ENCODE measurements at places on chromosomes 5 and 9.

GRCh38 chr5:143775258-143775657 is 36.7 kb upstream of the HMHB1 start:
- no peak for DNase-seq

- no peak for DNase-seq
Measured at GRCh38 chr5:125890511-125890931, 532.7 kb upstream of the GRAMD2B start.

DNA sequence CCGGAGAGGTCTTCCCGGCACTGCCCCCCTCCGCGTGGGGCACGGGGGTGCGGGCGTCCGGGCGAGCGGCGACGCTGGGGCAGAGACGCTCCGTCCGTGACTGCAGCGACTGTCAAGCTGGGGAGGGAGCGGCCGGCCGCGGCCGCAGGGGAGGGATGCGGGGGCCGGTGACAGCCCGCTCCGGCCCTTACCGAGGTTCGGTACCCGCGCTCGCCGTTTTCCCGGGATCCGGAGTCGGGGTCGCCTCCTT is 400 bp downstream of the KDM4C start:
- DNase-seq, result no peak

- DNase-seq, result no peak
Measured at GRCh38 chr5:1111727-1112289, at the start of gene SLC12A7. Gene SLC12A7, minus strand, starts transcription at chr5:1112063. Its CDS starts 72 bp downstream, at chr5:1111991.

- DNase-seq, result no peak
Measured at GRCh38 chr5:93717162-93717561, 24.2 kb downstream of the POU5F2 start.

- DNase-seq, result no peak
Measured at GRCh38 chr5:1511651-1512540, 11.9 kb downstream of the LPCAT1 start.

DNA sequence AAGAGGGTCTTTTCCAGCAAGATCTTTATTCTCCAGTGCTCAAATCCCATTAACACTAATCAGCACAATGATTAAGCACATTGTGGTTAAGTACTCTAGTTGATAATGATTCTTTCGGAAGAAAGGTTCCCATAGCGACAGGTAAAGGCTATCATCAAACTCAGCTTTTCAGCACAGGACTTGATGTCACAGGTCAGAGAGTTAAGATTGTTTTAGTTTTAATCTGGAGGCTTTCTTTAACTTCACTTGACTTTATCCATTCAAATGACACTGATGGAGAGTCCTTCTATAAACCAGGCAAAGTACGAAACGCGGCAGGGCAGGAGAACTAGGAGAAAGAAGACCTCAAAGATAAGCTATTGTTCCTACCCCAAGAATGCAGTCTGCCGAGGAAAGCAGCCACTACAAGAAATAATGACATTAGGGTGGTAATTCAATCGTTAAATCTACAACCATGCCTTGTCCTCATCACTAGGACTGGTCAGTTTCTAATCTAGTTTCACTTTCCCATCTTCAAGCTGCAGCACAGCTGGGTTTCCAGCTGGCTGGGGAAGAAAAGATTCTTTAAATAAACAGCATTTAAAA is 4.6 kb downstream of the NRG2 start:
- DNase-seq, result no peak

DNA sequence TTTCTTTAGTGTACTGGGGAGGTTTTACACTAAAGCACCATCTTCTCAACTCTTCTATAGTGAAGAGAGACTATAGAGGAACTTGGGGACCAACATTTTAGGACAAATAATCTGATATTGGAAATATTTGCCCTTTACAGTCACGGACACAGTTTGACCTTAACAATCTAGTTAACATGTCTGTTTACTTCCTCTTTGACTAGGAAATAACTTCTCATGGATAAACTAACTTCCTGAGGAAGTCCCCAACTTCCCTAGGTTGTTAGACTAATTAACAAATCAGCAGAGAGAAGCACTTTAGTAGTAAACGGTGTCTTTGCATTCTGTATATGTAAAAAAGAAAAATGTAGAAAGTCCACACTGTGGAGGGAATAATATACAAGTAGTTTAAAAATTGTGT is 127.7 kb downstream of the FBXL7 start:
- DNase-seq, result no peak

DNA sequence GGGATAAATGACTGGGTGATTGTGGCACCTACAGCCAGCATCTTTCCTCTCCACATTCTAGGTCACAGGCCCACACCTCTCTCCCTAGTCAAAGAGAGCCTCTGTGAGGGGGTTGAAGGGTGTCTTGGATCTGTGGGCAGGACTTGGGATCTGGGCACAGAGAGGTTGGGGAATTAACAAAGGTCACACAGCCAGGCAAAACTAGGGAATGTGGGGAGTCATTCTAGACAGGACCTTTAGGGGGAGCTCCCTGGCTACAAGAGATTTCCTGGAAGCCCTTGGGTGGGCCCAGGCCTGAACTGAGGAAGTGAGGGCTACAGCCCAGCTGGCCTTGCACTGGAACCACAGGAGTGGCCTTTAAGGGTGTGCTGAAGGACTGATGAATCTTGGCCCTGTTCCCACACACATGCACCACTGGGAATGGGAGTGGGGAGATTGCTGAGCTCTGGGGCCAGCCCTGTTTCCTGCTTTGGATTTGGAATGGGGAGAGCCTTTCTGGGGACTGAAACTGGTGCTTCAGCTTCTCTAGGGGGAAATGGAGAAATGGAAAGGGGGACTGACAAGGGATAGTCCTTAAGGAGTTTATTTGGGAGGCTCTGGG is 12.4 kb upstream of the CXXC5 start:
- DNase-seq, result no peak

DNA sequence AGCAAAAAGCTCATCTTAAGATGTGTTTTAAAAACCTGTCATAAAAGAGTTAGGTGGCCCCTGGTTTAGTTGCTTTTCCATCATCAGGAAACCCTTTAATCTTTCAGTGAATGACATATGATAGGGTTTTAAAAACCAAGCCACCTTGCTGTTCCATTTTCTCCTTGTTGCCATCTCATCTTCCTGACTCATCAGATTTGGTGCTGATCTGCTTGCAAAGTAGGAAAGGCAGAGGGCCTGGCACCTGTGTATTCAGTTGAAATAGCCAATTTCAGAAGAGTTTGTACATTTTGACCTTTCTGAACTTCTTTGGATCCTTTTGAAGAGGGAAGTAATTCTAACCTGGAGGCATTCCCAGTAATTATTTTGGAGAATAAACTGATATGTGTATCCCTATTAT is 272.7 kb downstream of the CD180 start:
- DNase-seq, result no peak

GRCh38 chr9:76502746-76503145 is 43.8 kb downstream of the GCNT1 start:
- no peak for DNase-seq

GRCh38 chr5:97854871-97855762 is 672.1 kb upstream of the RIOK2 start:
- DNase-seq, result no peak

DNA sequence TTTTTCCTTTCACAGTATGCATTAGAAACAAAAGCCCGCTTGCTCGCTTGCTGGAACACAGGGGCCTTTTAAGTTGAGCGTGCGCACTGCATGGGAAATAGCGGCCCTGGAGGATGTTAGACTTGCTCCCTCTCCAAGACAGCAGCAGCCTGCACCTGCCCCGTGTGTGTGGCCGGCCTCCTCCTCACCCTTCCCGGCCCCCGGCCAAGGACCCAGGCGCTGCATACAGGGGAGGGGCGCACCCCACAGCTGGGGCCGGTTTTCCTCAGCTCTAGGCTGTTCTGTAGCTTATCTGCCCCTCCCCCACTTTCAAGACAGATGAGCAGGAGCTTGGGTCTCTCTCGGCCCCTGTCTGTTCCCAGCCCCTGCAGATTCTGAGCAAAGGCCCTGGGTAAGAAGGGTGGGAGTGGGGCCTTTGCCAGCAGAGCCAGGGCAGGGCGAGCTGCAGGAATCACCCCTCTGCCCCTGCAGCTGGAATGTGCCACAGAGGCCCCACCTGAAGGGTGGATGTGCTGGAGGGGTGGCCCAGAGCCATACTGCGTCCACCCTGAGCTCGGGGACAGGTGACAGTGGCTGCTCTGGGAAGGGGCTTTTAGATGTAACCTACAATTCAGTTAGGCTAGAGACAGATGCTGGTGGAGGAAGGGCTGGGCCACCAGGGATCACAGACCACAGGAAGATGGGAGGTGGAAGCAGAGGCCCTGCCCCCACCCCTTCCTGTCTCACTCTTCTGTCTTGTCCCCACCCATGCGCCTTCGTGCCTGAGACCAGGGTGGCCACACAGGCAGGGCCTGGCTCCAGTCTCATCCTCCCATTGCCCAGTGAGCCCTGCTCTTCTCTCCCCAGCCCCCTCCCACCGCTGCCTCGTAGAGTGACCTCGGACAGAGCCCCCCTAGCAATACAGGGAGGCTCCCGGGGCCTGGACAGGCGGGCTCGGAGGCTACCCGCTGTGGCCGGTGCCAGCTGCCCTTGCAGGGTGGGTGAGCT is 132.4 kb downstream of the DAB2IP start:
- no peak for DNase-seq

DNA sequence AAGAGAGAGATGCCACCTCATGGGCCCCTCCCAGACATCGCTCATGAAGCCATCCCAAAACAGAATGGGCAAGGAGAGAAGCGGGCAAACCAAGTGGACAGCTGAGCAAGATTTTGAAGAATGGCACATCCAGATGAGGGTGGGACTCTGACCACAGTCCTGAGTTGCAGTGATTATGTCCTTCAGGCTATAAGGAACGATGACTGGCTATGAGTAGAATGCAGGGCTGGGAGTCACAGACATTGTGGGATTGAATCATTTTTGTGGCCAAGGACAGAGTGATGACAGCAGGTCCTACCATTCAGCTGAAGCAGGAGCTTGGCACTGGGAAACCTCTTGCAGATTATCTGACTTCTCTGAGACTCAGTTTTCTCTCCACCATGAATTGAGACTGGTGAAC is 245.7 kb upstream of the SLC30A5 start:
- DNase-seq, result no peak

DNA sequence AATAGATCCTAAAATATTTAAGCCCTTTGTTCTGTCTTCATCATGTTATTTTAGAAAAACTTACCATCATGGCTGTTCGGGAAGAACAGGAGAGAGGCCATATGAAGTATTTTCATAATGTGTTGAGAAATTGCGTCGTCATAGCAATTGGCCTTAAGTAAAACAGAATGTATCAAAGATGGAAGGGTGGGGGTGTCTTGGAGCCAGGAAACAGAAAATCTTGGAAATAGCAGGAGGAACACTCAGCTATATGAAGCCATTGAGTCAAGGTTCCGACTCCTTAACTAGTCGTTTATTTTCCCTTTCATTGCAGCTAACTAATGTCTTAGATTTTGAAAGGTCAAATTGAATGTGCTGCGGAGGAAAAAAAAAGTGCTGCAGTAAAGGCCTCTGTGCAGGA is 1.3 kb downstream of the SPTAN1 start:
- no peak for DNase-seq

Measured in activated gamma-delta T cell treated with anti-CD3 and anti-CD28 coated beads, Interleukin-2, amount 50 U/mL, for 16 hours (primary cell).